ENCODE measurements at places on chromosomes 6 and 20.

- DNase-seq = no peak
Observed at GRCh38 chr6:147185216-147185615, 19.0 kb upstream of the STXBP5 start.

- no peak for DNase-seq
Observed at GRCh38 chr6:11085758-11086435, 7.7 kb upstream of the SMIM13 start.

DNA sequence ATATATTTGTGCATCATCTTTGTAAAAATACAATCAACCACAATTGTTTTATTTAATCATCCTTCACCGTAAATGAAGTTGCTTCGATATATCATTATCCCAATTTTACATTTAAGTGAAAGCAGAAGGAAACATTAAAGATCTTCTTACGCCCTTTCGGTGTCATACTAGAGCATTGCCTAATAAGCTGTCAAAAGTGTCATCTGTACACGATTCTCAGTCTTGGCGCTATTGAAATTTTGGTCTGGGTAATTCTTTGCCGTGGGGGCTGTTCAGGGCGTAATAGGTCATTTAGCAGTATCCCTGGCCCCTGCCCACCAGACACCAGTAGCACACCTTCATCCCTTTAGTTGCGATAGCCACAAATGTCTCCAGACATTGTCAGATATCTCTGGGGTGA, 40.4 kb upstream of the TMEM170B start:
- no peak for DNase-seq

- no peak for DNase-seq
Observed at GRCh38 chr6:91708534-91708933, 1121.7 kb upstream of the MAP3K7 start.

DNA sequence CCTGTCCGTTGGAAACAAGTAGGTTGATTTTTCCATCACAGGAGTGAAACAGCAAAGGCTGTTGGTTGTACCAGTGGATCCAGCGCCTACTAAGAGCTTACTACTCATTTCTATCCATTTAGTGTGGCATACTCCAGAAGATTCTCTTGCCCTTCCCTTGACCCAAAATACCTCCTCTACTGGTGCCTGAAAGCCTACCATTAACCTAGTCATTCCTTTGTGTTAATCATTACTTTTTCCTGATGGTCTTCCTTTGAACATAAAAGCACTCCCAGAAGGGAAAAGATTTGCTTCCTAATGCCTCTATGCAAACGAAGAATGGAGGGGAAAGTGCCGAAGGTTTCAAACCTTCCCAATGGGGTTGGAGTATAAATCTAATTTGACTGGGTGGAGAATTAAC, 123.3 kb downstream of the QRSL1 start:
- no peak for DNase-seq

DNA sequence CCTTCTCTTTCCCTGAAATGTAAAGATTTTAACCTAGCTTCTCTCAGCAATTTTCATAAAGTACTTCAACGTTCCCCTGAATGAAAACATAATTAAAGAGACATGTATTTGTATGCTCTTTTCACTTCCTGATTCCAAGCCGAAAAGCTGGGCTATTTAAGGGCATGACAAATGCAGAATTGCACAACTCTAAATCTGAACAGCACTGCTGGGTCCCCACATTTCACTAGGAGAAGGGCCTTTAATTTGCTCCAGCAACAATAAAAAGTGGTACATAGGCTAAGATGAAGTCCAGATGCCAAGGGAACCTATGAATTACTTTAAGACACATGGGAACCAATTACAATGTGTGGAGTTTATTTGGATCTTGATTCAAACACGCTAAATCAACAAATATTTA, 42.0 kb downstream of the IRAK1BP1 start:
- DNase-seq = no peak

DNA sequence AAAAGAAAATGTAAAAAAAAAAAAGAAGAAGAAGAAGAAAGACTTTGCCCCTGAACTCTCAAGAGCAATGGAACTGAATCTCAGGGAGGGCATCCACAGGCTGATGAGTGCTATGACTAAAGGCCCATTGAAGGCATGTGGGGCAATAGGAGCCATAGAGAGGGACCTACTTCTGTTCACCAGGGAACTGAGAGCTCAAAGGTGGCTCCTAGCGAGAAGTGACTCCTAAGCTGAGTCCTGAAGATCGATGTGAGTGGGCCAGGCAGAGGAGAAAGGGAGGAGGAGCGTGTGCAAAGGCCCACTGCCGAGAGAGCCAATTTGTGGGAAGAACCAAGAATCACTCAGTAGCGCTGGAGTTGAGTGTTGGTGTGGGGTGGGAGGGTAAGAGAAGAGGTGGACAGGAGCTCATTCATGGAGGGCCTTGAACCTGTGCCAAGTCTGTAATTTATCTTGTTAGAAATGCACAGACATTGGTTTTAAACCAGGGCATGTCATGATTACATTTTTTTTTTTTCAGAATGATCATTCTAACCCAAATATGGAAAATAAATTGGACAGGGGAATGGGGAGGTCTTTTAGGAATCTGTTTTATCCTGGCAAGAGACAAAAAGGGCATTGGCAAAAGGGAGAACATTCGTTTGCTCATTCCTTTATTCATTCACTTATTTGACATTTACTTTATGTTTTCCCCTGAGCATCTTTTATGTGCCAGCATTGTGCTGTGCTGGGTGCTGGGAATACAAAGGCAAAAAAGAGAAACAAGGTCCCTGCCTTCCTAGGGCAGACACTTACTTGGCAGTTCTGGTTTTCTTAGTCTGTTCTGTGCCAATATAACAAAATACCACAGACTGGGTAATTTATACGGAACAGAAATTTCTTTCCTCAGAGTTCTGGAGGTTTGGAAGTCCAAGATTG, 67.4 kb upstream of the DSP start:
- no peak for DNase-seq

GRCh38 chr6:95581073-95581472, 3.7 kb downstream of the MANEA start:
- DNase-seq = no peak

DNA sequence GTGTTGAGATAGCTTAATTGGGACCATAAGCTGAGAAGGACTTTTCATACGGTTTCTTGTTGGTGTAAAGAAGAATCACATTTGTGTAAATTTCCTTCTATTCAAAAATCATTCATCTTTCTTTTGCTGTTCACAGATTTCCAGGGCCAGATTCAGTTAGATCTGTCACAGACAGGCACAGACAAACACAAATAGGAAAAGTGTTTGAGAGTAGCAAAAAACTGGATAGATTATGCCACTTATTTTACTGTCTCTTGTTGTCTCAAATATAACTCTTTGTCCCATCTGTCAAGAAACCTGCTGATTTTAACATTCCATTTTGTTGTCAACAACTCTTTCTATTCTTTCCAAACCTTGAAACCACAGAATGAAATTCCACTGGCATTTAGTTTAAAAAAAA, 142.8 kb downstream of the ID4 start:
- no peak for DNase-seq

DNA sequence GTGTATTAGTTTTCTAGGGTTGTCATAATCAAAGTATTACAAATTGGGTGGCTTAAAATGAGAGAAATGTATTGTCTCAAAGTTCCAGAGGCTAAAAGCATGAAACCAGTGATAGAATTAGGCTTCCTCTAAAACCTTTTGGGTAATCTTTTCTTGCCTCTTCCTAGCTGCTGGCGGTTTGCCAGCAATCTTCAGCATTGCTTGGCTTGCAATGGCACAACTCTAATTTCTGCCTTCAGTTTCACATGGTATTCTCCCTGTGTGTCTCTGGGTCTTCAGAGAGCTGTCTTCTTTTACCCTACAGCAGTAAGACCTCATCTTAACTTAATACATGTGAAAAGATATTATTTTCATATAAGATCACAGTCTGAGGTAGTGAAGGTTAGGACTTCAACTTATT, 479.1 kb upstream of the GJE1 start:
- DNase-seq = no peak

DNA sequence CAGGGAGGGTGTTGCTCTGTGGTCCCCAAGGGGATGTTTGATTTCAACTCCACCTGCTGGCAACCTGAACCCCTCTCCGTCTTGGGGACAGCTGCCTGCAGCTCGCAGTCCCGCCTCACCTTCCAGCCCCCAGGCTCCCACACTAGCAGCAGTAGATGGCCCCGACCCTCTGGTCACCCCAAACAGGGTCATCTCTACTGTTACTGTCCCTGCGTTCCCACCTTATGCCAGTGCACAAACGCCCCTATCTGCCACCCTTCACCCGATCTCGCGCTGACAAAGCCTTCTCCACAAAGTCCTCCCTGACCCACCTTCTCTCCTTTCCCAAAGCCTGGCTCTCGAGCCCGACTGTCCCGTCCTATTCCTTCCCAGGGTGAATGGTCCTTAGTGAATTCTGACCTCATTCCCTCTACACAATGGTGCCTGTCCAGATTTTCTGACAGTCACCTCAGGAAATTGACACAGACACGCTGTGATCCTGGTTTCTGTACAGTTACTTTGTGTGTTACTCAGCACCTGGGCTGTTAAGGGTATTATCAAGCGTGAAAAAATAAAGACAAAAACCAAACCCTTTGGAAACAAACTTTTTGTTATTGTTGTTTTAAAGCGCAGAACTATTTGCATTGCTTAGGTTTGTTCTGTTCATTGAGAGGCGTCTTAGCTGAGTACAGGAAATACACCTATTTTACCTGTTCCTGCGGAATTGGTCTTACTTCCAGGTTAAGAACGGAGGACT, 728 bp downstream of the FUT9 start:
- DNase-seq = no peak

DNA sequence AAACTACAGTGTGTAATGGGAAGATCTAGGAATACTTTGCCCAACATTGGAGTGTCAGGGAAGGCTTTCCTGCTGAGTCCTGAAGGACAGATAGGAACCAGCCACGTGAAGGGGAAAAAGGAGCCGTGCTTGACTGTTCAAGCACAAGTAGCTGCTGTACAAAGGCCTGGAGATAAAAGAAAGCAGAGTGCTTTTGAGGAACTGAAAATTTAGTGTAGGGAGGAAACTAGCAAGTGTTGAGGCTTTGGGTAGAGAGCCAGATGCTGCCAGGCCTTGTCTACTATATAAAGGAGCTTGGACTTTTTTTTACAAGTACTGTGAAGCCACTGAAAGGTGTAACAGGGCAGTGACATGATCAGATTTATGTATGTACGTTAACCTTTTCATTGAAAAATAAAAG, 39.0 kb downstream of the DSE start:
- no peak for DNase-seq

- DNase-seq = no peak
Observed at GRCh38 chr6:145235207-145235606, 500.1 kb downstream of the EPM2A start.

GRCh38 chr6:40710626-40711330, 123.6 kb upstream of the LRFN2 start:
- DNase-seq = no peak

DNA sequence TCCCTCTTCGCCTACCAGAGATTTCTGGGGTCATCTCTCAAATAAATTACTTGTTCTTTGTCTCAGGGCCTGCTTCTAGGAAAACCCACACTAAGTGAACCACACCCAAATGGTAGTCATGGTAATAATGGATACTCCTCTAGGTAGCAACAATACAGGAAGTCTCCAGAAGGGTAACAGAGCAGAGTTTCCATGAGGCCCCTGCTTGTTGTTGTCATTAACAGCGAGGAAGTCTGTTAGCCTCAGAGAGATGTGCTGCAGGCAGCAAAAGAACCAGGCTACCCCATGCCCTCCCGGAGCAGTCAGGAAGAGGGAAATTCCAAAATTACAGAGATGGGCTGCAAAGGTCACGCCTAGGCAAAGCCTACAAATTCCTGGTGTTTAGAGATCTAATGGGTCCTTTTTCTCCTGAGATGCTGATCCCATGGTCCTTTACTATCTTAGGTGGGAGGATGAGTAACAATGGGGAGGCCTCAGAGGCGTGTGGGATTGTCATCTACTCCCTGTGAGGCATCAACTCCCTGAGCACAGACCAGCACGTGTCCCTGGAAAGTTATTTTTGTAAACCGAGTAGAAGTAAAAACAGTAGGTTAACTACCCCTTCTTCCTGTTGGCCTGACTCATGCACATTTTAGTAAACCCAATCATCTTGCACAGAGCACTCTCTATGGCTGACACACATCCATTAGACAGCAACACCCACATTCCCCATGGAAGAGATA, 10.1 kb downstream of the ISM1 start:
- DNase-seq = no peak

DNA sequence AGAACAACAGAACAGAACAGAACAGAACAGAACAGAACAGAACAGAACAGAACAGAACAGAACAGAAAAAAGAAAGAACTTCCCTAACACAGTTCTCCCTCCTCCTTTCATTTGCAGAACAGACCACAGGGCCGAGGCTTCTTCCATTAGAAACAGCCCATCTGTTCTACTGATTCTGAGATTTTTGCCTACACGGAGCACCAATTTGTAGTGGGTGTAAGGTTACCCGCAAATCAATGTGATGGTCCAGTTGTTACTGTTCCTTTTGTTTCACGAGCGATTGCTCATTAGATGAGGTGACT, 734 bp upstream of the OGFRL1 start:
- DNase-seq = no peak

DNA sequence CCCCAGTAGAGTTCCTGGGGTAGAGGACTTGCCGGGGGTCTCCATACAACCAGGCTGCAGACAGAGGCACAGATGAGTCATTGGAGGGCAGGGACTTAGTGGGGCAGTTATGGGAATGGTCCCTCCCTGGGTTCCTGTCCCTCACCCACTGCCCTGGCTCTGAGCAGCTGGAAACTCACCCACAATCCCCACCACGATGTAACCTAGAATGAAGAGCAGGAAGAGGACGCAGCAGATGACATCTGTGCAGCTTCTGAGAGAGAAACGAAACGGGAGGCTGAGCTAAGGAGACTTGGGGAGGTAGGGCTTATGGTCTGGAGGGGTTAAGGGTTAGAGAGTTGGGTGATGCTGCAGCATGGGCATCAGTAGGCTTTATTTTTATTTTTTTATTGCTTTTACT, 2.9 kb downstream of the SLC44A4 start:
- no peak for DNase-seq

DNA sequence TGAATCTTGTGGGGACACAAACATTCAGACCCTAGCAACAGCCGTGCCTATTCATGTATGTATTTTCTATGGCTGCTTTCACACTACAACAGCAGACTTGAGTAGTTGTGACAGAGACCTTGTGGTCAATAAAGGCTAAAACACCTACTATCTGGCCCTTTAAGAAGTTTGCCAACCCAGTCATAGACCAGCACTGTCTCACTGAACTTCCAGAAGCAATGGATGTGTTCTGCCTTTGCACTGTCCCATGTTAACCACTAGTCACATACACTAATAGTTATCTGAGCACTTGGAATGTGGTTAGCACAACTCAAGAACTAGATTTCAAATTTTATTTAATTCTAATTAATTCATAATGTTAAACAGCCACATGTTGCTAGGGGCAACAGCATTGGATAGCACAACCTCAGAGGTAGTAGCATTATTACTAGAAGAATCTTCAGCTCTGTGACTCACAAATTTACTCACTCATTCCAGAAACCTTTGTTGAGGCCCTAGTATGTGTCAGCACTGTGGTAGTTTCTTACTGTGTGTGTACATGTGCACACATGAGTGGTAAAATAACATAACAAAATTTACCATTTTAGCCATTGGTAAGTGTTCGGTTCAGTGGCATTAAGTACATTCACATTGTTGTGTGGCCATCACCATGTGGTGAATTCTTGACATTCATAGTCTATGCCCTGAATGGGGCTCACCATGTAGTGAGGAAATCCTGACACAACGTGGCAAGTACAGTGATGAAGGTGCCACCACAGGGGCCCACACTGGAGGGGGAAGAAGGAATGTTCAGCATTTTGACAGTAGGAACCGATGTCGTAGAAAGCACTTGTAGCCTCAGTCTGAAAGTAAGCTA, 107.3 kb downstream of the CEP57L1 start:
- DNase-seq = no peak

- DNase-seq = no peak
Observed at GRCh38 chr6:1645466-1646185, 35.9 kb downstream of the FOXC1 start.

Measured in stimulated activated CD8-positive, alpha-beta memory T cell treated with anti-CD3 and anti-CD28 coated beads, Interleukin-7, amount 100 ng/mL, for 1 hour (primary cell).